ENCODE measurements at places on chromosomes 11 and 22. TPM values are rescaled to one million over a fixed set of nuclear protein-coding genes. Genes with fewer than 3 reads are reported as not detected.

DNA sequence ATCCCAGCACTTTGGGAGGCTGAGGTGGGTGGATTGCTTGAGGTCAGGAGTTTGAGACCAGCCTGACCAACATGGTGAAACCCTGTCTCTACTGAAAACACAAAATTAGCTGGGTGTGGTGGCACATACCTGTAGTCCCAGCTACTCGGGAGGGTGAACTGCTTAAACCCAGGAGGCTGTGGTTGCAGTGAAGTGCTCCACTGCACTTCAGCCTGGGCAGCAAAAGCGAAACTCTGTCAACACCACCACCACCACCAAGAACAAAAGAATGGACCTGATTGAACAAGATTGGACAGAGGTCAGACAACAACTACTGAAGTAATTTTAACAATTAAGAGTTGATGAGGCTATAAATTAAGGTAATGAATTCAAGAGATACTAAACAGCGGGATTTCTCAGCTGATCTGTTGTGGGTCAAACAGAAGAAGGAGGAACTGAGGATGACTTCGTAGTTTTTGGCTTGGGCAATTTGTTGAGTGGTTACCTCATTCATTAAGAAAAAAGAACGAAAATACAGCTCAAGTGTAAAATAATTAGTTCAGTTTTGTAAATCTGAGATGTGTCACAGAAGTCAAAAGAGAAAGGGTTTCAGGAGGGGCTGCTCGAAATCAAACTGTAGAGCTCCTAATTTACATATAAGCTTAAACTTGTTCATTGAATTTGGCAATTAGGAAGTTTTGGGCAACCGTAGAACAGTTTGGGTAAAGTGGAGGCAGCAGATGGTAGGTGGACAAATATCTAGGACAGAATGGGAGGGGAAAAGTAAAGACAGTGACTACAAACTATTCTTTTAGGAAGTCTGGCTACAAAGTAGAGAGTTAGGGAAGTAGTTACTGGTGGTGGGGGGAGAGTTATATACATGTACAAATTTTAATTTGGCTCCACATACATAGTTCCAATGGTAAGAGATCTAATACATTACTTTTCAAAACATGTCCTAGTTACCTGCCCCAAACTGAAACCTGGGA is 4.5 kb downstream of the IL18 start:
- no peak for DNase-seq
- H3K4me1 ChIP-seq: no peaks in the 10 kb centered on the region
- H3K27ac ChIP-seq: no peak overlapping the region
- no peaks in the 10 kb centered on the region for H3K36me3 ChIP-seq
- no peaks in the 10 kb centered on the region for H3K27me3 ChIP-seq

The MMP13 gene
- not detected for total RNA-seq

The EHF gene
- total RNA-seq: not detected

The BET1L gene
- total RNA-seq: 129 TPM

GRCh38 chr22:45544588-45545170 is 42.0 kb downstream of the FBLN1 start:
- H3K27ac ChIP-seq: no peak overlapping the region
- no peaks in the 10 kb centered on the region for H3K36me3 ChIP-seq
- no peak overlapping the region for H3K4me3 ChIP-seq
- no peaks in the 10 kb centered on the region for H3K27me3 ChIP-seq
- DNase-seq: no peak

The OVCH2 gene
- not detected for total RNA-seq

The VSIG2 gene
- total RNA-seq: 0.55 TPM

GRCh38 chr11:33912405-33913361 is 20.8 kb upstream of the LMO2 start:
- no peak overlapping the region for H3K4me3 ChIP-seq
- H3K27ac ChIP-seq: no peak overlapping the region
- no peak for DNase-seq
- H3K36me3 ChIP-seq: no peaks in the 10 kb centered on the region

DNA sequence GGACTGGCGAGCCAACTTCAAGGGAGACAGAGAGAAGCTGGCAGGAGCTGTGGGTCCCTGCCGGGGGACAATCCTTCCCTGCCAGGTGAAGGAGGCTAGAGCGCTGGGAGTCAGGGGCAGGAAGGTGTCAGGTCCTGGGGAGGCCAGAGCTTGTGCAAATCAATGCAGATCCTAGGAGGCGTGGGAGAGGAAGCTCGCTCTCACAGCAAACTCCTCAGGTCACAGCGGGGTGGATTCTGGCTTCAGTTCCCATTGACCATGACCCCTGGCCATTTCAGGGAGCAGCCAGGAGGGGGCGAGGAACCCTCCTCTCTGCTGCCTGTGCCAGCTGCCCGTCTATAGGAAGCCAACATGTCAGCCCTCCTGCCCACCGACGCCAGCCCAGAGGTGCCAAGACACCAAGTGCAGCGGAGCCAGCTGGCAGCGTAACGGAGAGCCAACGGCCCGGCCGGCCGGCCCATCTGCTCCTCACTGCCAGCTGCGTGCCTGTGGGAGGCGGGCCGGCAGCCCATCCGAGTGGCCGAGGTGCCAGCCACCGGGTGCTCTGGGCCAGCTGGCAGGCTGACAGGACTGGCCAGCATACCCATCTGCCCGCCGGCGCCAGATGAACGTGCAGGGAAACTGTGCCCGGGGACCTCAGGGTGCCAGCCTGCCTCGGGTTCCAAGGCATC is 374.8 kb downstream of the MIAT start:
- no peak overlapping the region for H3K27ac ChIP-seq
- H3K4me3 ChIP-seq: no peak overlapping the region
- H3K27me3 ChIP-seq: no peaks in the 10 kb centered on the region

The DEUP1 gene
- not detected for total RNA-seq

The ASCC2 gene
- 82.3 TPM for total RNA-seq

DNA sequence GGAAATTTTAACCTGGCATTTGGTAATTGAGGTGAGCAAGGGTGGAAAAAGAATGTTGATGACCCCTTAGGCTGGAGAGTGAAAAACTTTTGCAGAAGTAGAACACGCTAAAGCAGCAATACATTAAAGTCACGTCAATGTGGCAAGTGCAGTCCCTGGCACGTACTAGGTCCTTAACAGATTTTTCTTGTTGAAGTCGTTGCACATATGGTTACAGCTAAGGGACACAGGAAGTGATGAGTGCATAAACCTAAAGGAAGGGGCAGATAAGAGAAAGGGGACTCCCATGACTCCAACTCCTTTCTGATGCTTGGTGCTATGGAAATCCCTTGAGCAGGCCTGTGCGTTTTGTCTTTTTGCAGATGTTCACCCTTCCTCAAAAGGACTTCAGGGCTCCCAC is 1.2 kb downstream of the ACCS start:
- H3K4me3 ChIP-seq: no peak overlapping the region
- H3K36me3 ChIP-seq: no peaks in the 10 kb centered on the region
- no peaks in the 10 kb centered on the region for H3K27me3 ChIP-seq

The SCN3B gene
- total RNA-seq: not detected

The HIKESHI gene
- total RNA-seq: 33.3 TPM
